ENCODE measurements at places on chromosomes 5 and 9.
A peak's percentile ranks its signal among the peaks of the same experiment; 100 is the strongest.

DNA sequence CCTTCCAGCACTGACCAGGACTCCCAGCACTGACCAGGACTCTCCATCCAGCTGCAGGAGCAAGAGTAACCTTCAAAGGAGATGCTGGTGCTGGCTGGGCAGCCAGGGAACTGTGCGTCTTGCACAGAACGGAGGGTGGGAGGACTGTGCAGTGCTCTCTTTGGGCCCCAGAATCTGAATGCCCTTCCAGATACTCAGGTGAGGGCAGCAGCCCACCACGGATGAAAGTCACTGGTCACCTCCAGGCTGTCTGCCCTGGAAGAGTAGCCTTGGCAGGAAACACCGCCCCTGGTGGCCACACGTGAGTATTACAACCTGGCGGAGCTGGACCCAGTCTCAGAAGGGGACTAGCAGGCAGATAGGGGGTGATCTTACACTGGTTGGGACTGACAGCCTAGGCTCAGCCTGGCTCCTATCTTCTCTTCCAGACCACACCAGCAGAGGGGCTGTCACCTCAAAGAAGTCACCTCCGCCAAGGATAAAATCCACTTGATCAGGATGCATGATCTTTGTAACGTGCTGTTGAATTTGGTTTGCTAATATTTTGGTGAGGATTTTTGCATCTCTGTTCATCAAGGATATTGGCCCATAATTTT is 4.8 kb upstream of the SARDH start:
- DNase-seq: peak; percentile 80

GRCh38 chr5:91556-92263 is at the start of gene PLEKHG4B:
PLEKHG4B (plus strand) TSS chr5:92168; CDS start chr5:92232, 64 bp downstream.
- DNase-seq: peak; percentile 28

DNA sequence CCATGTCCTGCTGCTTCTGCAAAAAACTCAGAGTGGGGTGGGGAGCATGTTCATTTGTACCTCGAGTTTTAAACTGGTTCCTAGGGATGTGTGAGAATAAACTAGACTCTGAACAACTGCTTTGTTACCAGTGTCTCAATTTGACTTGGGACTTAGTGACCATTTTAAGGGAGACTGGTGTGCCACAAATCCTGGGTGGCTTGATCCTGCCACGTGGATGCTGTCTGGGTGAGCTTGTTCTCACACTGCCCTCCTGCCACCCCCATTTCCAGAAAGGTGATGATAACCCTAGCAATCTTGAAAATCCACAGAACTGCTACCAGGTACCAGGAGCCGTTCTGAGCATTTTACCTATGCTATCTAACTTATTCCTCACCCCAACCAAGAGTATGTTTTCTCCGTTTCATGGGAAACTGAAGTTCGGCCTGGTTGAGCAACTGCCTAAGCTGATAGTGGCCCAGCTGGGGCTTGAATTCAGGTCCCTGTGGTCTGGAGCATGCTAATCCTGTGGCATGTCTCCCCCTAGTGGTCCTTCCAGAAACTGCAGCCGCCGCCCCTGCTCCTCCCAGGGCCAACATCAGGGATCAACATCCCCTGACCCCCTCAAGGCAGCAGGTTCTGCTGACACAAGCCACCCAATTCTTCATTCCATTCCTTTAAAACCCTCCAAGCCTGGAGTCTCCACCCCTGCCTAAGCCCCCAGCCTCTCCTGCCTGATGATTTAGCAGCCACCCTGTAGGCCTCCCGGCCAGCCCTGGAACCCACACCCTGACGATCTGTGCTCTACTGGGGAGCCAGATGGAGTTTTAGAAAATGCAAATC is 2.8 kb downstream of the IL3 start:
- peak; percentile 88 for DNase-seq

DNA sequence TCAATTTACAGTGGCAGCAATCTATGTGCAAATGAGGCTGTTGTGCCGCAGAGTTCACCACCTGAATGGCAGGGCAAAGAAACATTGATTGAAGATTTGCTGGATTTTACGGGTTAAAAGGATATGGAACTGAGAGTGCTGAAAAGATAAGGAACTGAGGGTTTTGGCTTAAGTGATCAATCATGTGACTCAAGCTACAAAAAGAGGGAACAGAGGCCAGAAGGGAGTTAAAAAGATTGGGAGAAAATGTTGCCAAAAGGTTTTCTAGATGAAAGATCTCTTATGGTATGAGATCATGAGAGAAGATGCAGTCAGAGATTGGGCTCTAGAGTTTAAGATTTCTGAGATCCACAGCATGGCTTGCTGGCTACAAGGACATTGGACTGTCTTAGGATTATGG is 7.9 kb upstream of the RIMOC1 start:
- DNase-seq: no peak

GRCh38 chr5:91229031-91229727 is 153.9 kb downstream of the ARRDC3 start:
- no peak for DNase-seq

DNA sequence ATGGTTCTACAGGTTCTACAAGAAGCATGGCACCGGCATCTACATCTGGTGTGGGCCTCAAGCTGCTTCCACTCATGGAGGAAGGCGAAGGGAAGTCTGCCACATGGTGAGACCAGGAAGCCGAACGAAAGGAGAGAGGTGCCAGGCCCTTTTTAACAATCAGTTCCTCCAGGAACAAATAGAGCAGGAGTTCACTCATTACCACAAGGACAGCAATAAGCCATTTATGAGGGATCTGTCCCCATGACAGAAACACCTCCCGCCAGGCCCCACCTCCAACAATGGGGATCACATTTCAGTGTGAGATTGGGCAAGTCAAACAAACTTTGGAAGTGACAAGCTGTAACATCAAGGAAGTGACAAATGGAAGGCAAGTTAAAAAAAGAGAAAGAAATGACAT is 95.5 kb upstream of the PTPN3 start:
- DNase-seq: no peak

DNA sequence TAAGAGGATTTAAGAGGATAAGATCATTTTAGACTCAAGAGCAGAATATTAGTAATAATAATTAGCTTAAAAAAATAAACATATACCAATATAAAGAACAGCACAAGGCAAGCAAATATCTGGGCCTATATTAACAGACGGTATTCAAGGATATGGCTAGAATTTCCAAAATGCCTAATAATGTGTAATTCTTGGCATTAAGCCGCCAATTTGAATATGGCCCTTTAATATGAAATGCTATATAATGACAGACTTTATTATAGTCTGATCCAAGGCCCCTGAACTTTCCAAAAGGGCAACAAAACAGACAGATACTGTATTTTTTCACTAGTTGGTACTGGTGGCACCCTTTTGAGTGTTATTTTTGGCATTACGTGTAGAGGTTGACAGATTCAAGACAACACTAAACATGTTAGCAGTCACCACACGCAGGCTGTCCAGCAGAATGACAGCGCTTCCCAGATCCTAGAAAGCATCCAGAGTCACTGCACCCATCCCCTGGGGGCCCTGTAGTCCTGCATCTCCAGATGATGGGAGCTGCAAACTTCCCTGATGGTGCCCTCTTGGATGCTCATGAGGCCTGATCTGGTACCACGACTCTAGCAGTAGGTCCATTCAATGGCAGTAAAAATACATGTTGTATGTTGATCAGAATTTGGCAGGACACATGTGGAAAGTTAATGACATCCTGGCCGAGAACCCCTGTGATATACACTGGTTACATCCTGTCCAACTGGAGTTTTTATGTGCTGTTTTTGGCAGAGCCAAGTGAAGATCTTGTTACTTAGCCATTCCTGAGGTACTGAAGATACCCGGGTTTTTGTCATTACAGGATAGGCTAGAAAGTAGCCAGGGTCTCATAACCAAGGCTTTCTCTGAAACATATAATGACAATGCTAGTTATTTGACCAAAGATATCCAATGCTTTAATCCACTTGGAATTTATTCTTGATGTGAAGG is 1.7 kb upstream of the ABL1 start:
- no peak for DNase-seq

DNA sequence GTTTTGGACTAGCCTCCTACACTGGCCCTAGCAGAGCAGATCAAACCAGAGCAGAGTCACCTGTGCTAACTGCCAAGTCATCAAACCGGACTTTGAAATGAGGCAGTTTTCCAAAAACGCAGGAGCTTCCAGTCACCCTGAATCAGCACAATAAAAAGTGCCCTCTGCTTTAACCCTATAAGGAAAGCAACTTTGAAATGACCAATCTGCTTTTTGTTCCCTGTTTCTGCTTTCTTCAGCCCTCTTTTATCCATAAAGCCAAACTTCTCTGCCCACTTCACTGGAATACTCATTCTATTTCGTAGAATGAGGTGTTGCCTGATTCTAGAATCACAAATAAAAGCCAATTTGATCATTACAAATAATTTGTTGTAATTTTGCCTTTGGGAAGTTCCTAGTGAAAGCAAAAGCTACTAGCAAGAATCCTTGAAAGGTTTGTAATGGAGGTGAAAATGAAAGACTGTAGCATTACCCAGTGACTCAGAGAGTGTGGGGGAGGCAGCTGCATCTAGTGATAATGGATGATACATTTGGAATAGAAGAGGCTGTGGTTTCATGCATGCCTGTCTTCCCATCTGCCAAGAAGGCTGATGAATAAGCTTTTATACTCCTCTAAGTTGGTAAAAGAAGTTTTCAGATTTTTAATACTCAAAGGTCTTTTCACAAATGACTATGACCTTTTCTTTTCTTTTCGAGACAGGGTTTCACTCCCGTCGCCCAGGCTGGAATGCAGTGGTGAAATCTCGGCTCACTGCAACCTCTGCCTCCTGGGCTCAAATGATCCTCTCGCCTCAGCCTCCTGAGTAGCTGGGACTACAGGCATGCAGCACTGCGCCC is 14.9 kb downstream of the SPAAR start:
- DNase-seq: peak; percentile 70

DNA sequence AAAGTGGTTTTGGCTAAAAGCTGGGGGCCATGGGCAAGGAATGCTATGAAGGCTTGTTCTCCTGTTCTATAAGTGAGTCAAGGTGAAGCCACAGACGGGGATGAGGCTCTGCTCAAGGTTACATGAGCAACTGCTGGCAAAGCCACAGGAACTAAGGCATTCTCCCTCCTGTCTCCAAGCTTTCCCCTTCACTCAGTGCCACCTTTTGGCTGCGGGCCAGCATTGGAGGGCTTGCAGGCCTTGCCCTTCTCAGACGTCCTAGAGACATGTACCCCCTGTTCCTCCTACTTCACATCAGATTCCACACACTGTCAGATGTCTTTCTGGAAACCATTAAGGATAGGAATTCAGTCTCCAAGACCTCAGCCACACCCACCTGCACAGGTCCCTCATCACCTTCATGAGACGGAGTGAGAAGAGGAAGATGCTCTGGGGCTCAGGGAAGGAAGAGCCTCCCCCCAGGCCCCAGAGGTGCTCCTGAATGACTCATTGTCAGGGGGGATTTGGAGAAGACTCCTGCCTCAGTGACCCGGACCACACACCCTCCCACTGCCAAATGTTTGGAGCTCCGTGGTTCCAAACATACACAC is 20.5 kb upstream of the MEIKIN start:
- no peak for DNase-seq

DNA sequence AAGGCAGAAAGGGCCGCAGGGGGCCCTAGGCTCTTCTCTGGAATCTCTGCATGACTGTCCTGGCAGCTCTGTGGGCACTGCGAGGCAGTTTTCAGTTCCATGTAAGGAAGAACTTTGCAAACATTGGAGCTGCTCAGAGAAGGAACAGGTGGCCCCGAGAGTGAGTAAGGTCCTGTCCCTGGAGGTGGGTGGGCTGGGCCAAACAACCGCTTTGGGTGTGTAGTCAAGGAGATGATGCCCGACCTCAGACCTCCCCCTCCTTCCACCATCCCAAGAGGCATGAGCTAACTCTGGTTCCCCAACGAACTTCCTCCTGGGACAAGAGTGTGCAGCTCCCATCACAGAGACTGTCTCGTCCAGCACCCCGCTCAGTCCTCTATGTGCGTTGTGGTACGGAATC is 20.5 kb downstream of the CSF1R start:
- DNase-seq: no peak

DNA sequence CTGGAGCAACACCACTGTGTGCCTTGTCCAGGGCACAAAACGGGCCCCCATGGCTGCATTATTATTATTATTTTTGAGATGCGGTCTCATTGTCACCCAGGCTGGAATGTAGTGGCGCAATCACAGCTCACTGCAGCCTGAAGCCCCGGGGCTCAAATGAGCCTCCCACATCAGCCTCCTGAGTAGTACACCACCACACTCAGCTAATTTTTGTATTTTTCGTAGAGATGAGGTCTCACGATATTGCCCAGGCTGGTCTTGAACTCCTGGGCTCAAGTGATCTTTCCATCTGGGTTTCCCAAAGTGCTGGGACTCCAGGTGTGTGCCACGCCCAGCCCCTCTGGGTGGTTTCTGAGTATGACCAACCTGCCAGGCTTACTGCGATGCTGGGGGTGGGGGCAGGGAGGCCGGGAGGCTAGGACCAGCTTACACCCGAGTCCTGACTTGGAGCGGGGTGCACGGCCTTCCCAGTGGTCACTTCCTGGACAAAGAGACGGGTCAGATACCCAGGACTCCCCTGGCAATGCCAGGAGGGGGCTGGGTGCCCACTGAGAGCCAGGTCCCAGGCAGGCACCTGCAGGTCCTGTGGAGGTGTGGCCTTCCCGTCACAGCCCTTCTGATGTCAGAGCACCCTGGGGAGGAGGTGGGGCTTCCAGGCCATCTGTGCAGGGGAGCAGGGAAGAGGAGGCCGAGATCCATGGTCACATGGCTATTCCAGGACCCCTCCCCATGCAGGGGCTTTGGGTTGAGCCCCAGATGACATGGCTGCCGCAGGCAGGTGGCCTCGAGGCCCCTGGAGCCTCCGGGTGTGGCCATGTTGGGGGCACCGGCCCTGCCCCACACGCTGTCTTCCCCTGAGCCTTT is 8.3 kb upstream of the NRARP start:
- DNase-seq: no peak

- no peak for DNase-seq
These were observed 691.2 kb downstream of the TLR4 start for GRCh38 chr9:118395415-118395814.
